ENCODE measurements at places on chromosomes 1 and 21. TPM values are rescaled to one million over a fixed set of nuclear protein-coding genes. Genes with fewer than 3 reads are reported as not detected.

DNA sequence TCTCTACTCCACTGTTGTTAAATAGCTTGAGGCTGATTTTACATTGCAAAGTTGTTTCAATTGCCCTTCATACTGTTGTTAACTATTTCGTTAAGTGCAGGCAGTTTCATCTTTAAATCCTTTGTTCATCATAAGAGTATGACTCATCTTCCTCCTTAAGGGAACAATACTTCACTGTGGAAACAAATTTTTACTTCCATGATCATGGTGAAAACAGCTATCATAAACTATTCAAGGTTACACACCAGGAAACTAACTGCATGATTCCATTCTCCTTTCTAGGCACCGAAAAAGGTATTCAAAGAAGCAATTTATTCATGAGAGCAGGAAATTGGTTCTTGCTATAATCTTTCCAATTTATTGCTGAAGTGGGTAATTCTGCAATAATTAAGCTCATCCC is 593.2 kb downstream of the LRRIQ3 start:
- DNase-seq: no peak

DNA sequence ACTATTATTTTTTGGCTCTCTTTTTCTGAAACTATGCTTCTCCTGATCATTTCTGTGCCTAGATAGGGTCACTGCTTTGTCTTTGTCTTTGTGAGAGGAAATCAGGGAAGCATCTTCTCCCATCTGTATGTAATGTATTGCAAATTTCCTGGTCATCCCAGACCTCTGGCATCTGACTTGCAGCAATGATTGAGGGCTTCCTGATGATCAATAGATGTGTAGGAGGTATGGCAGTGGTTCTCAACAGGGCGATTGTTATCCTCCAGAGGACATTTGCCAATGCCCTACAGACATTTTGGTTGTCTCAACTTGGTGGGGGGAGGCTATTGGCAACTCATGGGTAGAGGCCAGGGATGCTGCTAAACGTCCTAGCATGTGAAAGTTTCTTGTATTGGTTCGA is 64.7 kb downstream of the RGL1 start:
- no peak for DNase-seq

GRCh38 chr1:2093055-2093454 is 42.8 kb downstream of the PRKCZ start:
- DNase-seq: no peak

Gene COL6A2
- total RNA-seq: 60.3 TPM

Gene TCP10L
- 7.9 TPM for total RNA-seq
